ENCODE measurements at places on chromosomes 11 and 22.
A peak's percentile ranks its signal among the peaks of the same experiment; 100 is the strongest.

GRCh38 chr11:6297831-6298230 is 22.5 kb downstream of the CAVIN3 start:
- no peak for DNase-seq

- DNase-seq: no peak
Observed at GRCh38 chr11:30508594-30508993, 77.6 kb downstream of the MPPED2 start.

- peak; percentile 50 for DNase-seq
Observed at GRCh38 chr11:19344661-19345518, 104.1 kb upstream of the E2F8 start.

DNA sequence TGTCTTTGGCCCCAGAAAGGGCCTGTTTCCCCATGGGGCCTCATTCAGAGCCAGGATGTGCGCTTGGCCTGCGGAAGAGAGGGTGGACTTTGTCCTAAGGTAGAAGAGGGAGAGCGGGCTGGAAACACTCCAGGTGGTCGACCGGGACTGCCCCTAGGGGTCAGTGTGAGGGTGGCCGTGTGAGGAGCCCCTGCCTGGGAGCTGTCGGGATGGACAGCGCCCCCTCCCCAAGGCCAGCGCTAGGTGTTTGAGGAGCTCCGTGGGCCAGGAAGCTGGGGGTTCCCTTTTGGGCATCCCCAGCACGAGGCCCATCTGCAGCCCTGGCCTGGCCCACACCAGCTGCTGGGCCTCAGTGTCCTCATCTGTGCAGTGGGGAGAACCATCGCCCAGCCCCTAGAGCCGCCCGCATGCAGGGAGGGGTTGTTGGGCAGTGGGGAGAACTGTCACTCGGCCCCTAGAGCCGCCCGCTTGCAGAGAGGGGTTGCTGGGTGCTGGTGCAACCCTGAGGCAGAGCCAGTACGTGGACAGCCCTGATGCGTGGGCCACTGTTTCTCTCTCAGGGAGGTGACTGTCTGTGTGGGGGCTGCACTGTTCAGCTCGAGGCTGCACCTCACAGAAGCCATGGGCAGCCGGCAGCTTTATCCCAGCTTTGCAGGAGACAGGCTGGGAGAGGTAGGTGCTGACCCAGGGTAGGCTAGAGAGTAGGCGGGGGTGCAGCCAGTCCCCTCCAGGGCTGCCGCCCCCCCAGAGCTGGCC is 1319.9 kb downstream of the BRD1 start:
- DNase-seq: no peak

DNA sequence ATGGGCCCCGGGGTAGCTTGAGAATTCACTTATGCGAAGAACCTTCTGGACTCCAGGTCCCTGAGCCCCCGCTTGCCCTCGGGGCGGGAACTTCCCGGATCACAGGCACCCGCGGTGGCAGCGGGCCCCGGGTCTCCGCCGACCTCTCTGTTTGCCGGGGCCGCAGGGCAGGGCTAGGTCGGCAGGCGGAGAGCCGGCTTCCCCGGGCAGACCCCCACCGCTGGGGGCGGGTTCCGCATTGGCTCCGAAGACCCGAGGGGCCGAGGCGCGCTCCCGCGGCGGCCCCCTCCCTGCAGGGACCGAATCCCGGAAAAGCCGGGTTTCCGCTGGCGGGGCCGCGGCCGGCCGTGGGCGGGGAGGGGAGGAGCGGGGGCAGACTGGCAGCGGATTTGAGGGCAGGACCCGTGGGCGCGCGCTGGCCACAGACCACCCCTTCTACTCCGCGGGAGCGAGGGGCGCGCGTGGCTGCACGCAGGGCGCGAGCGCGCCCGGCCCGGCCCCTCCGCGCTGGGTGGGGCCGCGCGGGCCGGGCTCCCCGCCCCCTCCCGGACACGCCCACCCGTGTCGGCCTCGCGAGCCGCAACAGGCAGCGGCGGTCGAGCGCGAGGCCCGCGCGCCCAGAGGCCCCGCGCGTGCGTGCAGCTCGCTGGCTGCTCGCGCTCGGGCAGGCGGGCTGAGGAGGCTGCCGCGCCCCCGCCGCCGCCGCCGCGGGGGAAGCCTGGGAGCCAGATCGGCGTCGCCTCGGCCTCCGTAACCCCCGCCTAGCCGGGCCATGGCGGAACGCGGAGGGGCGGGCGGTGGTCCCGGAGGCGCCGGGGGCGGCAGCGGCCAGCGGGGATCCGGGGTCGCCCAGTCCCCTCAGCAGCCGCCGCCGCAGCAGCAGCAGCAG is at the start of gene PACS1:
PACS1 (plus strand) TSS at position 558 of the 889 bp plus-strand sequence; CDS start at position 773, 215 bp downstream.
- no peak for DNase-seq

DNA sequence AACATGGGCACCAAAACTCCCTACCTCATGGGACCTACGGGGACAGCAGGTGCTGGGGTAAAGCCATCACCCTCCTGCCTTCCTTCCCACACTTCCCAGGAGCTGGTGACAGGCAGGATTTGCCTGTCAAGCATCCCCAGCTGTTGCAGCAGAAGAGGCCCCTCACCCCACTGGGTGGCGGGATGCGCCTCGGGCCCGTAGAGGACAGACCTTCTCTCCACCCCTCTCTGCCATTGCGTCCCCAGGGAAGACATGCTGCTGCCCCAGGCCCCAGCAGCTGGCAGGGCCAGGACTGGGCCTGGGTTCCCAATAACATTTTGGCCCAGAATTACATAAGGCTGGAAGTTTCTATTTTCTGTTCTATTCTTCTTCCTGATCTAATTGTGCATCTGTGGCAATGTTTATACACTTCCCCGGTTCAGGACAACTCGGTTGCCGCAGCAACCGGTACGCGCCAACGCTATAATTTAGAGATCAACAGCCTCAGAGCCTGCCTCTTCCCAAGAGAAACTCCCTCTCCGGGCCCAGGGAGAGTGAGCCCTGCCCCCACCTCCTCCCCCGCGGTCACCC is 25.4 kb downstream of the KCNJ4 start:
- peak; percentile 36 for DNase-seq

Data from anterior cingulate cortex (tissue), 58 donors.